Esophagus mucosa (tissue), 1 donor: ENCODE measurements at places on chromosomes 6 and 20.

GRCh38 chr20:32582659-32583580 is 2.2 kb downstream of the NOL4L start:
- ATAC-seq, result no peak

GRCh38 chr6:84920021-84920420 is 155.6 kb upstream of the TBX18 start:
- no peak for ATAC-seq

GRCh38 chr6:63714091-63714490 is 78.5 kb downstream of the PHF3 start:
- no peak for ATAC-seq

DNA sequence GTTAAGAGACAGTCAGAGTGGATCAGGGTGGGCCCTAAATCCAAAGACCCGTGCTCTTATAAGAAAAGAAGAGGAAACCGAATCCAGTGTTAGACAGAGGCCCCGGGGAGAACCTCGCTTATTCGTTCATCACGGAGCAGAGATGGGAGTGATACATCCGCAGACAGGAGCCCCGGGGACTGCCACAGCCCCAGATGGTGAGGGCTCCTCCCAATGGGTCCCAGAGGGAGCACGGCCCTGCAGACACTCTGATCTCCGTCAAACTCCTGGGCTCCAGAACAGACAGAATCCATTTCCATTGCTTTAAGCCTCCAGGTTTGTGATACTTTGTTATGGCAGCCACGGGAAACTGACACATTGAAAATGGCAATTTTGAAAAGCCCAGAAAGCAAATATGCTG is 47.0 kb downstream of the CDH4 start:
- ATAC-seq, result no peak
